ENCODE measurements at places on chromosomes 4 and X. TPM values are rescaled to one million over a fixed set of nuclear protein-coding genes. Genes with fewer than 3 reads are reported as not detected.

The EXOC1L gene
- not detected for total RNA-seq

The GSTCD gene
- 30.2 TPM for total RNA-seq

The CORIN gene
- total RNA-seq: 0.82 TPM

The CXCL8 gene
- total RNA-seq: 0.41 TPM

The EOLA1 gene
- total RNA-seq: 15.1 TPM

The GPR34 gene
- total RNA-seq: 7.3 TPM

The PFKFB1 gene
- total RNA-seq: 0.41 TPM

The ZNF732 gene
- total RNA-seq: 0.82 TPM

The LINC00632 gene
- total RNA-seq: 15.9 TPM

The TMSB15C gene
- 43.2 TPM for total RNA-seq

The GAGE12F gene
- not detected for total RNA-seq

The COL4A6 gene
- total RNA-seq: 2.0 TPM

The ANK2 gene
- total RNA-seq: 477 TPM

The VCX2 gene
- not detected for total RNA-seq

The KCND1 gene
- 0.41 TPM for total RNA-seq

The XG gene
- not detected for total RNA-seq

The NLGN4X gene
- total RNA-seq: 40.8 TPM

The TLR10 gene
- total RNA-seq: 1.6 TPM

The FOXR2 gene
- under 0.01 TPM for total RNA-seq

The DBET gene
- not detected for total RNA-seq

The FAM120C gene
- total RNA-seq: 5.7 TPM

The PLS3 gene
- total RNA-seq: 76.2 TPM

The PTTG2 gene
- not detected for total RNA-seq

The TMEM154 gene
- under 0.01 TPM for total RNA-seq

The GLRA2 gene
- 113 TPM for total RNA-seq

The NPY2R gene
- 12.6 TPM for total RNA-seq

The SYNPO2 gene
- total RNA-seq: 1.6 TPM

The MXRA5 gene
- 0.82 TPM for total RNA-seq

The LRCH2 gene
- total RNA-seq: 57.1 TPM

The BMX gene
- 0.41 TPM for total RNA-seq

The JCHAIN gene
- total RNA-seq: under 0.01 TPM

The HDX gene
- 11.4 TPM for total RNA-seq

The MID2 gene
- 12.6 TPM for total RNA-seq

The GATA1 gene
- under 0.01 TPM for total RNA-seq

The WDR17 gene
- total RNA-seq: 63.6 TPM

The TBX22 gene
- total RNA-seq: under 0.01 TPM

The UGT8 gene
- total RNA-seq: 4.5 TPM

The CTSO gene
- total RNA-seq: 7.3 TPM

The FDCSP gene
- total RNA-seq: not detected

The TGIF2LX gene
- not detected for total RNA-seq

The SLC6A14 gene
- not detected for total RNA-seq

The CD38 gene
- total RNA-seq: 1.6 TPM

The FGF16 gene
- 0.41 TPM for total RNA-seq

The MAGEA9B gene
- total RNA-seq: not detected

The UGT2B11 gene
- total RNA-seq: not detected

The ATP1B4 gene
- total RNA-seq: not detected

The TEX11 gene
- not detected for total RNA-seq

The DDX53 gene
- not detected for total RNA-seq

The FABP2 gene
- not detected for total RNA-seq

The SSX1 gene
- not detected for total RNA-seq

The BST1 gene
- 4.5 TPM for total RNA-seq

The TRIM61 gene
- 1.6 TPM for total RNA-seq

The CXCL5 gene
- total RNA-seq: not detected

The SERTM2 gene
- total RNA-seq: under 0.01 TPM

The DRP2 gene
- 5.3 TPM for total RNA-seq

The KCNE5 gene
- 1.2 TPM for total RNA-seq

The MAOA gene
- total RNA-seq: 13.5 TPM

The CCSER1 gene
- 165 TPM for total RNA-seq

The ITGB1BP2 gene
- total RNA-seq: 0.41 TPM

All from frontal cortex (tissue), 4 donors.